ENCODE measurements at places on chromosomes 1 and 21. TPM values are rescaled to one million over a fixed set of nuclear protein-coding genes. Genes with fewer than 3 reads are reported as not detected.

The ZNF436 gene
- total RNA-seq: 5.6 TPM

The DNASE2B gene
- not detected for total RNA-seq

The MPL gene
- total RNA-seq: not detected

- DNase-seq: peak; percentile 54
- peaks cover 27% of the 10 kb centered on the region for H3K36me3 ChIP-seq
- peaks cover 83% of the 10 kb centered on the region for H3K4me1 ChIP-seq
- H3K4me3 ChIP-seq: peak overlapping the region; percentile 97
These were observed 355 bp downstream of the SHISAL2A start for GRCh38 chr1:52633291-52633754.

DNA sequence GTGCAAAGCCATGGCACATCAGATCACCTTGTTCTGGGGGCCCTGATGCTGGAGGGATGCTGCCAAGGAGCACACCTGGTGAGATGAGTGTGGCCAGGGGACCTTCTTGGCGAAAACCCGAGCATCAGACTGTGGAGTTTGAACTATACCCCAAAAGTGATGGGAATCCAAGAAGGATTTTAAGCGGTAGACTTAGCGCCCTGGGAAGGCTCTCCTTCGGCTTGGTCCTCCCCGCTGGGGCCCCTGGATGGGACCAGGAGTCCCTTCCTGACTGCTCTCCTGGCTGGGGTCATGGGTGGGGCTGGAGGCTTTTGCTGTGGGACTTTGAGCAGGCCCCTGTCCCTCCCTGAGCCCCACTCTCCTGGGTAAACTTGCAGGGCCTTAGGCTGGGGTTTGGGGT, 10.5 kb downstream of the ZNF362 start:
- no peak overlapping the region for H3K27ac ChIP-seq
- H3K4me3 ChIP-seq: no peak overlapping the region
- peaks cover 12% of the 10 kb centered on the region for H3K36me3 ChIP-seq
- no peaks in the 10 kb centered on the region for H3K4me1 ChIP-seq
- H3K27me3 ChIP-seq: no peaks in the 10 kb centered on the region

GRCh38 chr1:4638345-4638729, 16.1 kb upstream of the AJAP1 start:
- H3K36me3 ChIP-seq: no peaks in the 10 kb centered on the region
- peaks cover 9% of the 10 kb centered on the region for H3K27me3 ChIP-seq
- no peak for DNase-seq
- H3K4me3 ChIP-seq: no peak overlapping the region
- no peak overlapping the region for H3K27ac ChIP-seq
- peaks cover 3% of the 10 kb centered on the region for H3K4me1 ChIP-seq

- H3K4me1 ChIP-seq: peaks cover 7% of the 10 kb centered on the region
- H3K4me3 ChIP-seq: no peak overlapping the region
- H3K27me3 ChIP-seq: peaks cover 6% of the 10 kb centered on the region
- no peaks in the 10 kb centered on the region for H3K36me3 ChIP-seq
- H3K27ac ChIP-seq: no peak overlapping the region
- no peak for DNase-seq
These were observed 15.7 kb upstream of the SLC44A3 start for GRCh38 chr1:94804442-94804837.

DNA sequence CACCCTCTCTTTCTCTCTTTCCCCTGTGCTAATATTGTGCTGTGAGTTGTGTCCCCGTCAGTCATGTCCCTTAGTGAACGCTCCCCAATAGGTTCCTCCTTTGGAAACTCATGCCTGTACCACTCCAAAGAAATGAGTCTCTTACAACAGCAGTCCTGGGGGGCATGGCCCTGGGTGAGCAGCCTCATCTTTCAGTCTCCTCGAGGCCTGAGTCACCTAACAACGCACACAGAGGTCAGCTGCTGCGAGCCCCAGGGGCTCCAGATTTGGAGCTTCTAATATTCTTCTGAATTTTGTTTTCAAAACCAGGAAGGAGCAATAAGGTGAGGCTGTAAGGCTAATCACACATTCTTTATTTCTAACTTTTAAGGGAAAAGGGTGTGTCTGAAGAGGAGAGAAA, 30.5 kb upstream of the ZBTB8A start:
- H3K36me3 ChIP-seq: no peaks in the 10 kb centered on the region
- H3K4me3 ChIP-seq: no peak overlapping the region
- H3K4me1 ChIP-seq: no peaks in the 10 kb centered on the region
- no peak overlapping the region for H3K27ac ChIP-seq
- no peak for DNase-seq
- peaks cover 23% of the 10 kb centered on the region for H3K27me3 ChIP-seq

- no peaks in the 10 kb centered on the region for H3K27me3 ChIP-seq
- no peak overlapping the region for H3K27ac ChIP-seq
- peaks cover 34% of the 10 kb centered on the region for H3K36me3 ChIP-seq
- DNase-seq: no peak
- peaks cover 34% of the 10 kb centered on the region for H3K4me1 ChIP-seq
These were observed 505 bp downstream of the ENTREP3 start for GRCh38 chr1:155254714-155255242.

- H3K27ac ChIP-seq: no peak overlapping the region
- DNase-seq: no peak
- no peak overlapping the region for H3K4me3 ChIP-seq
- no peaks in the 10 kb centered on the region for H3K36me3 ChIP-seq
These were observed 30.3 kb downstream of the IGSF21 start for GRCh38 chr1:18137759-18138345.

- no peak for DNase-seq
- no peak overlapping the region for H3K27ac ChIP-seq
- H3K27me3 ChIP-seq: no peaks in the 10 kb centered on the region
- H3K36me3 ChIP-seq: peaks cover 6% of the 10 kb centered on the region
- H3K4me1 ChIP-seq: peaks cover 19% of the 10 kb centered on the region
These were observed 3.8 kb upstream of the CDC20 start for GRCh38 chr1:43354936-43355335.

Data from activated B cell treated with CpG ODN at 0.5 μM for 24 hours (primary cell).